Posterior cingulate gyrus (tissue), 11 donors: ENCODE measurements at places on chromosomes 11 and 22.

- no peak for DNase-seq
Measured at GRCh38 chr11:47327949-47328348, 24.6 kb downstream of the MYBPC3 start.

- peak; percentile 14 for DNase-seq
Measured at GRCh38 chr22:28297504-28297903, 378.4 kb upstream of the PITPNB start.

DNA sequence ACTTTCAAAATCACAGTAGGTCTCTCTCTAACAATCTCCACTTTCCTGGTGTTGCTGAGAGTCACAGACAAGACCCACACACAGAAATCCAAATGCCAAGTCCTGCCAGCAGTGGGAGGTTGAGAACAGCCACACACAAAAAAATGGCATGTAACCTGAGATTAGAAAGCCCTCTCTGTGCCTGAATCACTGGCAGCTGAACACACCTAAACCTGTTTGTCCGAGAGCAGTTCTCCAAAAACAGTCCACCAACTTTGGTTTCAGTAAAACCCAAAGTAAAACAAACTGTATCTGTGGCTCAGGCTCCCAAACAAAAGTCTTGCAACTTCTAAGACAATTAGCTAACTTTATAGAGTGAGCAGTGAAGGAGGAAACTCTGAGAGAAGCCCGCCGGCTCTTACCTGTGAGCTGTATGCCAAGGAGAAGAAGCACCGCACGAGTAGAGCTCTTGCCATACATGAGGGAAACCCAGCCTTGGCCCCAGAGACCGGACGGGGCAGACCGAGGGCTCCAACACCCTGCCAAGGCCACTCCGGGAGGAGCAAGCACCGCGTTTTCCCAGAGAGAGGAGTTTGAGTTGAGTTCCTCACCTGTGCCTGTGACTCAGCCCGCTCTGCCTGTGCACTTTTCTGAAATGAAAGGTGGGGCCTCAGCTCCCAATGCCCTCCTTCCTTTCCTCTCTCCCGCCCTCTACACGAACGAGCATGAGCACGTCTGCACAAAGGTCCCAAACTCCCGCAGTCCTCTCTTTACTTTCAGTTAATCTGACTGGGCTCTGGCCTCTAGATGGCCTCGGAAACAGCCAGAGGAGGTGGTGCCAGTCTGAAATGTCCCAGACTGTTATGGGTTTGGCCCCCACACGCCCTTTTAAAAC is at the start of gene MPZL2:
Gene MPZL2 (minus strand): TSS at position 603 of the 874 bp plus-strand sequence. CDS start 144 bp downstream, at position 459.
- no peak for DNase-seq

- no peak for DNase-seq
Measured at GRCh38 chr11:115455613-115456012, 48.6 kb downstream of the CADM1 start.

GRCh38 chr11:129268371-129268770 is 76.2 kb upstream of the ARHGAP32 start:
- DNase-seq: no peak

GRCh38 chr11:29809121-29809520 is 207.7 kb downstream of the KCNA4 start:
- DNase-seq: no peak

- no peak for DNase-seq
Measured at GRCh38 chr11:120010775-120011174, 127.1 kb downstream of the TRIM29 start.

GRCh38 chr11:94705419-94705818 is 62.7 kb upstream of the AMOTL1 start:
- DNase-seq: no peak

DNA sequence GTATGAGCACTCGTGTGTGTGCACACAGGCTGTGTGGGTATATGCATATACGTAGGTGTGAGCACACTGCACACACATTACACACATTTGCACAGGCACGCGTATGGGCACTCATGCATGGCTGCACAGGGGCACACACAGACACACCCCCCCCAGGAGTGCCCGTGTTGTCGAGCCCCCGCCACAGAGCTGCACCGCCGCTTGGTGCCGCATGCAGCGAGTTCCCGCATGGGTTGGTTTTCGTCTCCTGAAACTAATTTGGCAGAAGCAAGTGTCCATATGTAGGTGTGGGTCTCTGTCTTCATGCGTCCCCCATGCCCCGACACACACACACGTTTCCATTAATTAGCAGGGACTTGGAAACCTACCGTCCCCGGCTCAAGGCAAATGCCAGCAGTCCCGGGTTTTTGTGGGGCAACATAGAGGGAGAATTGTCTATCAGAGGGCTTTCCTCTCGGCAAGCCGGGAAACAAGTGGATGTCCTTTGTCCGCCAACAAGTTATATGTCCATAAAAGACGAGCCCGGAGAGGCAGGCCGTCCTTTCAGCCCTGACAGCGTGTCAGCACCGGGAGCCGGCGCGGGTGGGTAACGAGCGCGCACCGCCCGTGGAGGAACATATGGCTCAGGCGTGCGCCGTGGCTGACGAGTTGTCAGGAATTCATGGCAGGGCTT is 1291.7 kb downstream of the BRD1 start:
- DNase-seq: peak; percentile 39

- DNase-seq: no peak
Measured at GRCh38 chr11:123187248-123187647, 7.8 kb downstream of the CLMP start.

DNA sequence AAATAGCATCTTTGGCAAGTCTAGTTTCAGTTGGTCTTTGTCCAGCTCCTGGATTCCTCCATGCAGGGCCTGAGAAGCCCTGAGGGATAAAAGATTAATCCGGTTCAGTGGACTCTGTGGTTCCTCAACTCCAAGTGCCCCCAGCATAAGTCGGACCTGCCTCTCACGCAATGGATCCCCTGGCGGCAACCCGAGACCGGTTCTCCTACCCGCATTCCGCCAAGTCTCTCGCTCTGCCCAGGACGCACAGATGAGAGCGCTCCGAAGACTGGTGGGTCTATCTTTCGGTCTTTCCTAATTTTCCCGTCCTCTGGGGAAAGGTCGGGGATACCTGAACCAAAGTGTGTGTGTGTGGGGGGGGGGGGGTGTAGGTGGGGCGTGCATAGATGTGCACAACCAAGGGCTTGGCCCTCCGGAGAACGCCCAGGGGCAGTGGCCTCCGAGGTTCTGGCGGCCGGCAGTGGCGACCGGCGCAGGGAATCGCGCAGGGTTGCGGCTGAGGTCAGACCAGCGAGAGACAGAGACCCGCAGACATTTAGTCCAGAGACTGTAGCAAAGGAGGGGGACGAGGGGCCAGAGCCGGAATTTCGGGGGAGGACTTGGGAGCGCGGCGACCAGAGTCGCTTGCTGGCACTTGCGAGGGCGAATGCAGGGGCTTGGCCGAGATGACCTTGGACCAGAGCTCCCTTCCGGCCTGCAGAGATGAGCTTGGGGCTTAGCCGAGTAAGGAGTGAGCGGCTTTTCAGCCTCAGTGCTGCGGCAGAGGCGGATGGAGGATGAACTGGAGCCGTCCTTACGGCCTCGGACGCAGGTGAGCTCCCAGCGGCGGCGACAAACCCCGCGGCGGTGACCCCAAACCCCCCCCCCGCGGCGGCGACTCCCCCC is 712 bp upstream of the SLC2A11 start:
- DNase-seq: peak; percentile 47
